ENCODE measurements at places on chromosomes 13 and 19.
A peak's percentile ranks its signal among the peaks of the same experiment; 100 is the strongest.

DNA sequence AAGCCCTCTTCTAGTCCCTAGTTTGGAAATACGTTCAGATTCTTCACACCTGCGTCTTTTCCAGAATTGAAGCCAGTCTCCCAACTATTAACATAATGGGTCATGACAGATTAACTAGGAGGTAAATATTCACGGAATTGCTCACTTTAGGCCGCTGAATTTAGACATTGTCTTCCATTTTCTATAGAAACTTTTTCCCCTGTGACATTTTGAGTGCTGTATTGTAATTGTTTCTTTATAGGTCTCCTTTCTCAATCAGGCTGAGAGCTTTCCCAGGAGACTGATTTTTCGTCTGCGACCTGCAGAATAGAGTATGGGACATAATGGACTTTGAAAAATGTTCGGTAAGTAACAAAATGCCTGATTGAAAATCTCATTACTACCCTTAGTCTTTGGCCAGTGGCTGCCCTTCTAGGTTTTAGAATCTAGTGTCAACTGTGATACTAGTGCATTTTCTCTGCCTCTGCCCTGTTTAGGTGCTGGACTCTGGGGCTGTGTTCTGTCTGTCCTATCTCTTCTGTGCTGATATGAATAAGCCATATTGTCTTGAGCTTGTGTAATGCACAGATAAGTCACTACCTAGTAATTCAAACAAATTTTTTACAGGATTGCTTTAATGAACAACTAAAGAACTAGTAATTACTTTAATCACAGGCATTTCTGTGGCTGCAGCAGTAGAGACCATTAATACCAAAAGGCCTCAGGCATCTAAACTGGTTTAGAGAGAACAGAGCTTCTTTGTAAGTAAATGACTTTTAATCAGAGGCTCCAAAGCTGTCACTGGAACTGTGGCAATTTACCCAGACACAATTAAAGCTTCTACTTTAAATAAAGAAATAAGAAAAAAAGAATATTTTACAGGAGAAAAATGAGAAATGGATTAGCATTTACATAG is 122.4 kb upstream of the FREM2 start:
- DNase-seq: no peak

DNA sequence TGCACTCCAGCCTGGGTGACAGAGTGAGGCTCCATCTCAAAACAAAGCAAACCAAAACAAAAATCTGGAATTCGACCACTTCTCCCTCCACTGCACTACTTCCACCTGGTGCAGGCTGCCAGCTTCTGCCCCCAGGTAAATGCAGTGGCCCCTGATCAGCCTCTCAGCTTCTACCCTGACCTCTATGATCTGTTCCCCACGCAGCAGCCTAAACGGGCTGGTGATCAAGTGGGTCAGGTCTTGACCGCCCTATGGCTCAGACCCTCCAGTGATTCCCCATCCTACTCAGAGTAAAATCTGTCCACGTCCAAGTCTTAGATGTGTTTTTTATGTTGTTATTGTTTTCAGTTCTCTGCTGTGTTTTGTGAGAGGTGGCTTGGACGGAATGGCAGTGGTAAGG is 163.9 kb downstream of the KCTD15 start:
- DNase-seq: no peak

GRCh38 chr19:49148784-49149651 is 6.2 kb downstream of the HRC start:
- DNase-seq: peak; percentile 62

DNA sequence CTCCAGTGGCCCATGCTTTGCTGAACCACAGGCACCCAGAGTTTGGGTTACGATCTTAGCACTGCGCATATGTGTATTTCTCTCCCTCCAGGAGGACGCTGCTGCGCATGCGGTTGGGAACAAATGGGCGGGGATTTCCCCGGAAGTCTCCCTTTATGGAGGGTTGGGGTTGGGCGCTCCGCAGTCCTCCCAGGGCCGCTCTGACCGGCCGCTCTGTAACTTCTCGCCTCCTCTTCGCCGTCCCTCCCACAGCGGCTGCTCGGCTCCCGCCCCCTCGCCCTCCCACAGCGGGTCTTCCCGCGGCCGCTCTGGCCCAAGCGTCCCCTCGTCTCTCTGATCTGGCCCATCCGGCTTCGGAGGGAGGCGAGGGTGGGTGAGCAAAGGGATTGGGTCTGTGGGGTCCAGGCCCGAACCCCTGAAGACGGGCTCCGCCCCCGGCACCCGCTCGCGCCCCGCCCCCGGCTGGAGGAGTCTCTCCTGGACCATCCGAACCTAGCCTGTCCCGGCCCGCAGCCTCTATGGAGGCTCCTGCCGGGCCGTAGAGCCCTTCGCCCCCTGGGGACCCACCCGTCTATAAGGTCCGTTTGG is at the start of gene MEGF8:
MEGF8 (plus strand) TSS at position 328 of the 588 bp plus-strand sequence. CDS start 609 bp downstream, outside the sequence.
- DNase-seq: peak; percentile 97

GRCh38 chr19:34109596-34109995 is 62.7 kb upstream of the LSM14A start:
- no peak for DNase-seq

GRCh38 chr19:18611327-18612050 is 1.2 kb upstream of the TMEM59L start:
- no peak for DNase-seq

- DNase-seq: no peak
These were observed 591 bp downstream of the DOHH start for GRCh38 chr19:3499738-3500428.

- DNase-seq: no peak
These were observed 17.4 kb upstream of the POMP start for GRCh38 chr13:28641600-28641926.

- no peak for DNase-seq
These were observed 116.3 kb downstream of the FOXO1 start for GRCh38 chr13:40550130-40550529.

GRCh38 chr19:47264629-47265028 is 8.3 kb downstream of the CCDC9 start:
- no peak for DNase-seq

GRCh38 chr13:31769575-31769974 is 30.2 kb downstream of the RXFP2 start:
- DNase-seq: no peak

- no peak for DNase-seq
These were observed 630 bp downstream of the PNPLA6 start for GRCh38 chr19:7535998-7536695.

GRCh38 chr13:43408274-43408673 is 378.5 kb downstream of the ENOX1 start:
- DNase-seq: no peak

DNA sequence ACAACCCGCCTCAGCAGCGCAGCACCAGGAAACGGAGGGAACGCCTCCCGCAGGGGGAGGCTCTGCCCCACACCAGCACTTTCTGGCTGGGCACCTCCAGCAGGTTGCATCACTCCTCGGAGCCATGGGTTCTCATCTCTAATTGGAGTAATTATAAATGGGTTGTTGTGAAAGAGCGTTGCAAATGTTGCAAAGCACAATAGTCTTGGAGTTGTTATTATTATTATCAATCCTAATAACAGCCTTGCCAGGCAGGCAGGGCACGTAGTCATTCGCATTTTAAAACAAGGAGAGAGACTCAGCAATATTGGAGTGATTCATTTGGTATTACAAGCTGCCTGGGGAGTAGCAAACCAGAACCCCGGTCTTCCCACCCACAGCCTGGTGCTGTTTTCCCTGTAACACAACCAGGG is 108.6 kb upstream of the GJB6 start:
- DNase-seq: no peak

DNA sequence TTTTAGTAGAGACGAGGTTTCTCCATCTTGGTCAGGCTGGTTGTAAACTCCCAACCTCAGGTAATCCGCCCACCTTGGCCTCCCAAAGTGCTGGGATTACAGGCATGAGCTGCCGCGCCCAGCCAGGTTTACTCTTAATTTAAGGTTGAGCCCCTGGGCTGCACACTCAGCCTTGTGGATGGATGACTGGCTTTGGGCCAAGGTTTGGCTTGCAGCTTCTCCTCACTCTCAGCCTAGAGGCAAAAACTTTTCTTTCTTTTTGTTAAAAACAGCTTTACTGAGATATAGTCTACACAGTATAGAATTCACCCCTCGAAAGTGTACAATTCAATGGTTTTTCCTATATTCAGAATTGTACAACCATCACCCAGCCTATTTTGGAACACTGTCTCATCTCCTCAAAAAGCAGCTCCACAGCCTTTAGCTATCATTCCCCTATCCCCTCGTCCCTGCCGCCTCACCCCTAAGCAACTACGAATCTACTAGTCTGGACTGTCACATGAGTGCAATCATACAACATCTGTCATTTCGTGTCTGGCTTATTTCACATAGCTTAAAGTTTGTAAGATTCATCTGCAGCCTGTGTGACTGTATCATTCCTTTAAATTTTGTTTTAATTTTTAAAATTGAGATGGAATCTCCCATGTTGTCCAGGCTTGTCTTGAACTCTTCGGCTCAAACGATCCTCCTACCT is 14.5 kb upstream of the TSPAN16 start:
- no peak for DNase-seq

GRCh38 chr19:13011653-13012389 is 16.5 kb downstream of the NFIX start:
- no peak for DNase-seq

DNA sequence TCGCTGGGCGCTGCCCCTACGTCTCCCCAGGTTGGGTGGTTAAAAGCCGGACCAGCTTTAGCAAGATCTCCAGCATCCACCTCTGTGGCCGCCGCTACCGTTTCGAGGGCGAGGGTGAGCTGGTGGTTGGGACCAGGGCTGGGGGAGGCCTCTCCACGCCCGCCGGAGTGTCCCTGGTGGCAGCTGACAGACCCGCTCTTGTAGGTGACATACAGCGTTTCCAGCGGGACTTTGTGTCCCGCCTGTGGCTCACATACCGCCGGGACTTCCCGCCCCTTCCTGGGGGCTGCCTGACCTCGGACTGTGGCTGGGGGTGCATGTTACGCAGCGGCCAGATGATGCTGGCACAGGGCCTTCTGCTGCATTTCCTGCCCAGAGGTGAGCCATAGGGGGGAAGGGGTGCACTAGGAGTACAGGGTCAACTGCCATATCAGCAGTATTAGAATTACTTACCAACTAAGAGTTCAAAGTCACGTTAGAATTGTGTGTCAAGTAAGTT is 1.1 kb downstream of the ATG4D start:
- no peak for DNase-seq

DNA sequence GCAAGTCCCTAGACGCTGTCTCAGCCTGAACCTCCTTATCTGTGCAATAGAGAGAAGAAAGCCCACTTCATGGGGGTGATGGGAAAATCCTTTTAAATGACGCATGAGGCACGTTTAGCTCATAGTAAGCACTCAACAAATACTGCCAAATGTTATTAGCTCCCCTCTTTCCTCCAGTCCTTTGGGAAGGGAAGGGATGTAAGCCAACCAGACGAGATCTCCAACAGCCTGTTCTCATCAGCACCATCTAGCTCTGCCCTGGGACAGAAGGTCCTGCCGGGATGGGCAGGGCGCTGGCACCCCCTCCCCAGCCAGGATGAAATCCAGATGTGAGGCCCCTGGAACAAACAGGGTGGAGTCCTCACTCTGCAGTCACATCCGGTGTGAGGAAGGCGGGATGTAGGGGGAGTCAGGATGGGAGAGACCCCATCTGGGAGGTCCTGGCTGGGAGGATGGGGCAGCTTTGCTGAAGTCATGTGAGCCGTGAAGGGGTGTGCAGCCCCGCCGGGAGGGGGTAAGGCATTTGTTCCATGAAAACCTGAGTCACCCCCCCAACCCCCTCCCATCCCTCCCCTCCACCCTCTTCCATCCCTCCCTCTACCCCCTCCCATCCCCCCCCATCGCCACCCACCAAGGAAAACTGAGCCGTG is 4.6 kb downstream of the S1PR2 start:
- no peak for DNase-seq

DNA sequence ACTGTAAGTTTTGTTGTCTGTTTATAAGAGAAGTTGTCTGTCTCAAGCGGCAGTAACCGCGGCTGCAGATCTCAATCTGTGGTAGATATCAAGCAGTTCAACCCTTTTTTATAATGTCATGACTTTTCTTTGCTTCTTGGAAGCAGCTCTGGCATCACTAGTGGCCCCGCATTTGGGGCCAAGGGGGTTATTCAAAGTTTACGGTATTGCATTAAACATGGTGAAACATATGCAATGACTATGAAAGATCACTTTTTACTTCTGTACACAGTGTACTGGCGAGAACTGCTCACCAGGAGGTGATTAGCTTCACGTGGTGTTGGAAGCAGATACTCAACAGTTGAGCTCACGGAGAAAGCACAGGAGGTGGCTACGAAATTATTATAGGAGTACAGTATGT is 4.6 kb upstream of the FFAR3 start:
- no peak for DNase-seq

DNA sequence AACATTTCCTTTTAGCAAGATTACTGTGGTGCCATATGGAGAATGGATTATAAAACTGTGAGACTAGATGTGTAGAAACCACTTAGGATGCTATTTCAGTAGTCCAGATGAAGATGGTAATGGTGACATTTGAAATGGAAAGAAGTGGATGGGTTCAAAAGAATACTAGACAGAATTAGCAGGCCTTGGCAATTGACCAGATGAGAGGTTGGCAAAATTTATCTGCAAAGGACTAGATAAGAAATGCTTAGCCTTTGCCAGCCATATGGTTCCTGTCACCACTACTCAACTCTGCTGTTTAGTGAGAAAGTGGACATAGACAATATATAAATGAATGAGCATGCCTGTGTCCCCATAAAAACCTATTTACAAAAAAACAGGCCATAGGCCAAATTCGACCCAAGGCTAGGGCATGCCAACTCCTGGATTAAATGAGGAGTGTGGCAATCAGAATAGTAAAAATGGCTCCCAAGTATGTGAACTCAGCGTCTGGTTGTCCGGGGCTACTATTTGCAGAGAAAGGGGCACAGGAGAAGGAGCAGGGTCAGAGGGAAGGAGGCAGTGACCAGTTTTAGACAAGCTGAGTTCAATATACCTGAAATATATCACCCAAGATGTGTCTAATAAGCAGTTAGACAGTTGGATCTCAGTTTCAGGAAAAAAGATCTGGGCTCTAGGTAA is 98.4 kb downstream of the ENOX1 start:
- no peak for DNase-seq

DNA sequence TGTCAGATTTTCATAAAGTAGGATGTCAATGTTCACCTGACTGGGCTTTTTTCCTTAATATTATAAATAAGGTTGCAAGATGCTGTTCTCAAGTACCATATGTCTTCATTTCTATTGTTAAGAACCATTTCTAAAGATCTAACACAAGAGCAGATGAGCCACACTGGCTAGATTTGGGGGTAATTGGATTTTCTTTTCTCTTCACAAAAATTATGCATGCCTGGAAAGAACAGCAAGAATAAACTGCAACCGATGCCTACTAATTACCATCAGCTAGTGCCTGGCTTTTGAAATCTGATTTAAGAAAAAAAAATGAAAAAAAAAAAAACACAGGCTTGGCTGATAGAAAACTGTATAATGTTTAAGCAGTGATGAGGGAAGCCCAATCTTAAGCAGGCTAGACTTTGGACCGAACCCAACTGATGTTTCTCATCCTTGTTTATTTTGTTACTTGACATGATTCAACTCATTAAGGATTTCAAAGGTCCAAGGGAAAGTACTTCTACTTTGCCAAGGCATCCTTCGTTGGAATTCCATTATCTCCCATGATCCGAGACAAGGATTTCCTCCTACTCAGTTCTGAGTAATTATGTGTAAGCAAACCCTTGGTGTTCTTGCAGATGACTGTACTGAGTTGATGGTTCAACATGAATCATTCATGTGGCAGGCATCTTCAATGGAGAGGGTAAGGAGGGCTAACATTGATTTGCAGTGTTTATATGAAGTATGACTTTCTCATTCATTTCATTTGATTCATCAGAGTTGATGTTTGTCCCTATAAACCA is 300.5 kb downstream of the SPRY2 start:
- no peak for DNase-seq

- DNase-seq: no peak
These were observed 13.6 kb downstream of the EPN1 start for GRCh38 chr19:55688422-55689218.

GRCh38 chr19:34274284-34274826 is 20.0 kb downstream of the GARRE1 start:
- DNase-seq: no peak

- DNase-seq: no peak
These were observed 109.9 kb downstream of the FRY start for GRCh38 chr13:32141462-32141861.
